ENCODE measurements at places on chromosomes 16 and 17.

GRCh38 chr16:54216268-54216667 lies 70.3 kb downstream of the IRX3 start:
- DNase-seq = no peak

GRCh38 chr17:63035271-63035670 lies 69.2 kb downstream of the TANC2 start:
- DNase-seq = peak; percentile 86

DNA sequence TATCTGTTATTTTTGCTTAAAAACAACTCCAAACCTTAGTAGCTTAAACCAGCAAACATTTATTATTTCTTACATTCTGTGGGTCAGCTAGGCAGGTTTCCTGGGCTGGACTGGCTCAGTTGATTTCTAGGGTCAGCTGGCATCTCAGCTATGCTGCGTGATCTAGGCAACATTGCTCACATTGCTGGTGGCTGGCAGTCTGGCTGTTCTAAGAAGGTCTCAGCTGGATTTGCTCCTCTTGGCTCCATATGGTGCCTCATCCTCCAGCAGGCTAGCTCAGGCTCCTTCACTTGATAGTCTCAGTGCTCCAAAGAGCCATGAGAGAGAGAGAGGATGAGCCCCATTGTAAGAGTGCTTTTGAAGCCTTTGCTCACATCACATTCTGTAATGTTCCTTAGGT lies 470.6 kb upstream of the CDH5 start:
- no peak for DNase-seq

DNA sequence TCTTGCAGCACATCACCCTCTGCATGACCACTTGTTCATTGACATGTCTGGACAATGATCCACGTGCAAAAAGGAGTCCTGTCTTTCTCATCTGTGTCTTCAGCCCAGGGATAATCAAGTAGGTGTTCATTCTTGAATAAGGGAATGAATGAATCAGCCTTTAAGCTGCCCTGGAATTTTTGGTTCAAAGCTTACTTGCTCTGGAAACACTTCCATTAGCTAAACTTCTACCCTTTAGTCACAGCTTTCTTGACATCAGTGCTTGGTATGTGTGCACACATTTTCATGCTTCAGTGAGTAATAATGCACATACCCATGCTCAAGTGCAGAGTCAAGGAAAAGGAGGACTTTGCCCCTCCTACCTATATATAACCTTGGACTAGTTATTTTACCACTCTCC lies 103.0 kb upstream of the CDH13 start:
- peak; percentile 1 for DNase-seq

DNA sequence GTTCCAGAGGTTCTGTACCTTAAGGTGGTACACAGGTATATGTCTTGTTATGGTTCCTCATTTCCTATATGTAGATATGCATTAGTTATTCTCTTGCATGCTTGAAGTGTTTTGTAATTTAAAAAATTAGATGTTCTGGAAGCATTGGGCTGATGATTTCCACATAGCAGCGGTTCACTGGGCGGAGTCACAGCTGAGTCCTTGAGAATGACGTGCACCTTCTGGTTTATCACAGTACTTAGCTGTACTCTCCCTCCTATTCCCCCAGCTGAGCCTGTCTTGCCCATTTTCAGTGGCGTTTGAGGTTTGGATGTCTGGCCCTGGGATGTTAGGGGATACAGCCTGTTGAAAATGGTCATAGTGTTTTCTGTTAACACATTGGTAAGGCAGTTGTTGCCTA lies 327.1 kb downstream of the SNX29 start:
- no peak for DNase-seq

DNA sequence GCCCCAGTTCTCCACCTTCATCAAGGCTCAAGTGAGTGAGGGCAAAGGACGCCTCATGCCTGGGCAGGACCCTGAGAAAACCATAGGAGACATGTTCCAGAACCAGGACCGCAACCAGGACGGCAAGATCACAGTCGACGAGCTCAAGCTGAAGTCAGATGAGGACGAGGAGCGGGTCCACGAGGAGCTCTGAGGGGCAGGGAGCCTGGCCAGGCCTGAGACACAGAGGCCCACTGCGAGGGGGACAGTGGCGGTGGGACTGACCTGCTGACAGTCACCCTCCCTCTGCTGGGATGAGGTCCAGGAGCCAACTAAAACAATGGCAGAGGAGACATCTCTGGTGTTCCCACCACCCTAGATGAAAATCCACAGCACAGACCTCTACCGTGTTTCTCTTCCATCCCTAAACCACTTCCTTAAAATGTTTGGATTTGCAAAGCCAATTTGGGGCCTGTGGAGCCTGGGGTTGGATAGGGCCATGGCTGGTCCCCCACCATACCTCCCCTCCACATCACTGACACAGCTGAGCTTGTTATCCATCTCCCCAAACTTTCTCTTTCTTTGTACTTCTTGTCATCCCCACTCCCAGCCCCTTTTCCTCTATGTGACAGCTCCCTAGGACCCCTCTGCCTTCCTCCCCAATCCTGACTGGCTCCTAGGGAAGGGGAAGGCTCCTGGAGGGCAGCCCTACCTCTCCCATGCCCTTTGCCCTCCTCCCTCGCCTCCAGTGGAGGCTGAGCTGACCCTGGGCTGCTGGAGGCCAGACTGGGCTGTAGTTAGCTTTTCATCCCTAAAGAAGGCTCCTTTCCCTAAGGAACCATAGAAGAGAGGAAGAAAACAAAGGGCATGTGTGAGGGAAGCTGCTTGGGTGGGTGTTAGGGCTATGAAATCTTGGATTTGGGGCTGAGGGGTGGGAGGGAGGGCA lies 9.7 kb downstream of the FKBP10 start:
- no peak for DNase-seq

DNA sequence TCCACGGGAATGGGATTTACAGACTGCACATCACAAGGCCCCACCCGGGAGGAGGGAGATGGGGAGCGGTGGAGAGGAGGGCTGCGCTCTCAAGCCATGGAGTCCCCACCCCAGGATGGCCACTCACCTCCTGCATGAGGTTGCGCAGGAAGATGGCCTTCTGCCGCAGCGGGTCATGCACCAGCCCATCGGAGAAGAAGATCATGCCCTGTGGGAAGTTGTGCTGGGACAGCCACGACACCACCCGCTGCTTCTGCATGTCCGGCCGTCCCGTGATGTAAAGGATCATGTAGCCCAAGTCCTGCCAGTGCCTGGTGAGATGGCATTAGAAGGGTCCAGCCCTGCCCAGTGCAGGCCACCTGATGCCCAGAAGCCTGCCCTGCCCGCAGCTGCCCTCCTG lies 17.0 kb downstream of the PIMREG start:
- DNase-seq = no peak

GRCh38 chr16:89829630-89830437 lies 1.6 kb downstream of the SPIRE2 start:
- DNase-seq = no peak

DNA sequence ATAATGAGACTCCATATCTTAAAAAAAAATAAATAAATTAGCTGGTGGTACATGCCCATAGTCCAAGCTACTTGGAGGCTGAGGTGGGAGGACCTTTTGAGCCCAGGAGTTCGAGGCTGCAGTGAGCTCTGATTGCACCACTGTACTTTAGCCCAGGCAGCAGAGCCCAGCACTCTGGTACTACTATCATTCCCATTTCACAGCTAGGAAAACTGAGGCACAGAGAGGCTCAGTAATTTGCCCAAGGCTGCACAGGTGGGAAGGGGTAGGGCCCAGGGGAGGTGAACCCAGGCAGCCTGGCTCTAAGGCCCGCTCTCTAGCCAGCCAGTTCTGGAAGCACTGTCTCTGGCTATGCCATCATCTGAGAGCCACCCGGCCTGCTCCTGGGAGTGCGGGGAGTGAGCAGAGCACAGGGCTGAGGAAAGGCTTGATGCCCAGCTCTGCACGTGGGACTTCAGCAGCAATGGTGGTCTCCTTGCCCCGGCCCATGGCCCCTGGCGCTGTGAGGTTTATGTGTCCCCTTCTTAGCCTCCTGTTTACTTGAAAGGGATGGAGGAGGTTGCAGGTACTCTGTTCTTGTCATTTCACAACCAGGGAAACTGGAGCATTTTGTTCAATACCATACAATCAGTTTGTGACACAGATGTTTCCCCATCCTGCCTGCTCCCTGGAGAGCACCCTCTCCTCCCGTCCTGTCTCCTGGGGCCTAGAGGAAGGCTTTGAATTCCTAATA lies 222.3 kb downstream of the KATNIP start:
- no peak for DNase-seq

- no peak for DNase-seq
Measured at GRCh38 chr17:17196776-17197175, 9.4 kb downstream of the PLD6 start.

DNA sequence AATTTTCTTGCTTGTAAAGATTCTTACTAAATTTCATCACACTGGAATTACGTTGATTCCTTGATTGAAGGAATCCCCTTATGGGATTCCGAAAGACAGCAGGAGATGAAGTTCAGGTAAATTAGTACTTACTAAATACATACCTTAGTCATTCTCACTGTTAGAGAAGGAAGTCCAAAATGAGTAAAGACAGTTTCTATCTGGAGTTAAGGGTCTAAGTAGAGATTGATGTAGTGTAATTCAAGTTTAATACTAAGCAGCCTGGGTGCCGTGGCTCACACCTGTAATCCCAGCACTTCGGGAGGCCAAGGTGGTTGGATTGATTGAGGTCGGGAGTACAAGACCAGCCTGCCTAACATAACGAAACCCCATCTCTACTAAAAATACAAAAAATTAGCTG lies 9.6 kb downstream of the DDX42 start:
- DNase-seq = no peak

DNA sequence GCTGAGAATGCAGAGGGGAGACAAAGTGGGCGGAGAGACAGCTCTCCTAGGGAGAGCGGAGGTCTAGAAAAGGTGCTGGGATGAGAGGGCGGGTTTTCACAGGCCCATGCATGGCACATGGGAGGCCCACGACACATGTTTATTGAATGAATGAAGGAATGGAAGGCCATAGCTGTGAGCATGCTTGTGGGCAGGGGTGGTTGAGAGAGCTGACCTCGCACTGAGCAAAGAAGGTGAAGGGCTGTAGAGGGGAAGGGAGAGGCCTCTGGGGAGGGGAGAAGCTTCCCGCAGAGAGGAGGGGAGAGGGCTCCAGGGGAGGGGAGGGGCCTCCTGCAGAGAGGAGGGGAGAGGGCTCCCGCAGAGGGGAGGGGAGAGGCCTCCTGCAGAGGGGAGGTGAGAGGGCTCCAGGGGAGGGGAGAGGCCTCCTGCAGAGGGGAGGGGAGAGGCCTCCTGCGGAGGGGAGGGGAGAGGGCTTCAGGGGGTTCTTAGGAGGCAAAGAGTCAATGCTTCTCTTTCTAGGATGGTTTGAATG lies 27.3 kb downstream of the SDK2 start:
- no peak for DNase-seq

- no peak for DNase-seq
Measured at GRCh38 chr16:50808929-50809538, 67.1 kb downstream of the CYLD start.

- DNase-seq = no peak
Measured at GRCh38 chr16:677316-678190, 2.1 kb downstream of the RHBDL1 start.

Measured in fibroblast of skin of abdomen (primary cell).